ENCODE measurements at places on chromosomes 5 and 9.

GRCh38 chr5:103476811-103477210 is 85.8 kb downstream of the NUDT12 start:
- DNase-seq, result no peak

GRCh38 chr9:81717747-81718077 is 28.4 kb upstream of the TLE1 start:
- no peak for DNase-seq

- no peak for DNase-seq
Measured at GRCh38 chr5:87151547-87151946, 116.1 kb upstream of the RASA1 start.

DNA sequence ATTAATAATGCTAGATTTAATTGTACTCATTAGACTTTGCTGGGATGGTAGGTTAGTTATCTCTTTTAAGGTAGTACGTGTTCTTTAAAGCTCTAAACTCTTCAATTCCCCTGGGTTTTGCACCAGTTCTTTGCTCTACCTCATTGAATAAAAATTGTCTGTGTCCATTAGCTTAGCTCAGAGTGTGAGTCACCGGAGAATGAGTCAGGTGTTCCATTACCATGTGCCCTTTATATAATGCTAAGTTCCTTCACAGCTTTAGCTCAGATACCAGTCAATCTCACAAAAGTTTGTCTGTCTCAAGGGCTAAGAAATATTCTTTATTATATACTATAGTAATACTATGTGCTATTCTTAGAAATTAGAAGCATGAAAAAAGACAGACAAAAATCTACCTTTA is 339.4 kb downstream of the PRELID2 start:
- DNase-seq, result no peak

DNA sequence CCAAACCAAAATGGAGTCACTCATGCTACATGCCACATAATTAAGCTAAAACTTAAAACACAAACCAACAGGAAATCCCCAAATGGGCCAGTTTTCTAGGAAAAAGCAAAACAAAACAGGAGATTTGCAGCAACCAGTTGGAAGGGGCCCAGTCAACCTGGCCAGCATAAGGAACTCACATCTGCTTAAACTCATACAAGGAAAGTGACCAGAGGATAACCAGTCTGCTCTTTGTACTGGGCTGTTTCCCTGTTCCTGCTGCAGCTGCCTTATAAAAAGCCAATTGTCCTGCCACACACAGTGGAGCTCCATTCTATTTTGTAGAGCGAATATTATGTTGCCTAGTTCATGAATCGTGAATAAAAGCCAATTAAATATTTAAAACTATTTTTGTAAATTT is 29.5 kb upstream of the PTPDC1 start:
- DNase-seq, result no peak

DNA sequence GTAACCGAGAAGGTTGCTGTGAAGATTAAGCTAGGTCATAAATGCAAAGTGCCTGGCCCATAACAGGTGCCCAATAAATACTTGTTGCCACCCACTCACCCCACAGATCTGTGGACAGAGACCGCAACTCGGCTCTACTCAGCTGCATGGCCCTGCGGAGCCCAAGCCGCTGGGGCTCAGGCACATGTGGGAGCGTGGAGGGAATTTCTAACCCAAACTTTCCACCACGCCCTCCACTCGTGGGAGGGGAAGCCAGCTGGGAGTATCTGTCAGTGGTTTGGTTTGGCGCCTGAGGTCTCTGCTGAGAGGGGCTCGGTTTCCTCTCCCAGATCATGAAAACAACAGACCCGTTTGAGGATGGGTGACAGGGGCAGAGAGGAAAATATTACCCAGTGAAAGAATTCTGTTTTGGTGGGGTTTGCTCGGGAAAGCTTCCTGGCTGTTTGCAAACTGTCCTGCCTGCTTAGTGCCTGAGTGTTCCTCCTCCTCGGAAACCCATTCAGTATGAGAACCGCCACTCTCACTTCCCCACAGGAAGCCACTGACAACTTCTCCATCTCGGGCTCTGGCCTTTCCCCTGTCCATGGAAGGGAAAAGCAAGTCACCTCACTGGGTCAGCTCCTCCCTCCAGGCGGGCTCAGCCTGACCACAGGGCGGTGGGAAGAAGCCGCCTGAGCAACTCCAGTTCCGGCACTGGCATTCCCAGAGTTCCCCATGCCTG is 60.1 kb downstream of the RGS3 start:
- no peak for DNase-seq

All from NCI-H2107 (cell line).